ENCODE measurements at places on chromosomes 2 and 18. TPM values are rescaled to one million over a fixed set of nuclear protein-coding genes. Genes with fewer than 3 reads are reported as not detected.

Gene APOB
- 0.94 TPM for total RNA-seq

Gene EPG5
- total RNA-seq: 97.3 TPM

Gene FTCDNL1
- 3.1 TPM for total RNA-seq

Gene ASXL3
- 123 TPM for total RNA-seq

Gene LYPD6B
- total RNA-seq: 13.8 TPM

Gene LYG2
- total RNA-seq: not detected

Gene DTNA
- 69.2 TPM for total RNA-seq

Gene TACR1
- 0.94 TPM for total RNA-seq

Gene RESP18
- not detected for total RNA-seq

Gene TRIM43
- not detected for total RNA-seq

Gene SLC20A1
- 60.7 TPM for total RNA-seq

Gene PROKR1
- total RNA-seq: 2.8 TPM

Gene PJVK
- total RNA-seq: 11.0 TPM

Gene NABP1
- total RNA-seq: 7.2 TPM

Gene ANKRD62
- total RNA-seq: 0.63 TPM

Gene IL1A
- total RNA-seq: not detected

Gene OR6B2
- not detected for total RNA-seq

Gene ANKRD30B
- total RNA-seq: 2.2 TPM

Gene CELF4
- 62.9 TPM for total RNA-seq

Gene RFTN2
- 26.0 TPM for total RNA-seq

Gene MYL12B
- 143 TPM for total RNA-seq

Gene IL18RAP
- total RNA-seq: not detected

Gene MOCOS
- 0.31 TPM for total RNA-seq

Gene PLCD4
- total RNA-seq: 2.2 TPM

Gene FSIP2
- 11.0 TPM for total RNA-seq

Gene C2orf81
- total RNA-seq: 1.6 TPM

Gene CIB4
- total RNA-seq: not detected
